ENCODE measurements at places on chromosomes 6 and 20.
A peak's percentile ranks its signal among the peaks of the same experiment; 100 is the strongest.

GRCh38 chr6:5422321-5422915 lies 161.1 kb downstream of the FARS2 start:
- DNase-seq, result no peak

GRCh38 chr6:19332806-19333460 lies 504.2 kb upstream of the ID4 start:
- peak; percentile 14 for DNase-seq

- no peak for DNase-seq
Measured at GRCh38 chr6:87803791-87804190, 101.8 kb upstream of the AKIRIN2 start.

- DNase-seq, result no peak
Measured at GRCh38 chr6:2510316-2510715, 240.4 kb downstream of the MYLK4 start.

DNA sequence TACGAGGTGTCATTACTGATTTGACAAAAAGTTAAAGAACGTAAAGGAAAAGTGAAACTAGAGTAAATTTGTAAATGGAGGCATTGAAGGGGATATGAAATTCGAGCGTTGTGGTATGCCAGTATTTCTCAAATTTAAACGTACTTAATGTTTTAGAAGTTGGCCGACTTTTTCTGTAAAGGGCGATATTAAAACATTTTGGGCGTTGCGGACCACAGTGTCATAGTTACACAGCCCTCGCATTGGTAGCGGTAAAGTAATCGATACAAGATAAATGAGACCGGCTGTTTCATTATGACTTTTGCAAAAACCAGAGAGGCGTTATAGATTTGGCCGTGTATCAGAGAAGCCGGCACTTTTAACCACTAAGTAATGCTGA lies 39.6 kb downstream of the OR2B2 start:
- DNase-seq, result no peak

DNA sequence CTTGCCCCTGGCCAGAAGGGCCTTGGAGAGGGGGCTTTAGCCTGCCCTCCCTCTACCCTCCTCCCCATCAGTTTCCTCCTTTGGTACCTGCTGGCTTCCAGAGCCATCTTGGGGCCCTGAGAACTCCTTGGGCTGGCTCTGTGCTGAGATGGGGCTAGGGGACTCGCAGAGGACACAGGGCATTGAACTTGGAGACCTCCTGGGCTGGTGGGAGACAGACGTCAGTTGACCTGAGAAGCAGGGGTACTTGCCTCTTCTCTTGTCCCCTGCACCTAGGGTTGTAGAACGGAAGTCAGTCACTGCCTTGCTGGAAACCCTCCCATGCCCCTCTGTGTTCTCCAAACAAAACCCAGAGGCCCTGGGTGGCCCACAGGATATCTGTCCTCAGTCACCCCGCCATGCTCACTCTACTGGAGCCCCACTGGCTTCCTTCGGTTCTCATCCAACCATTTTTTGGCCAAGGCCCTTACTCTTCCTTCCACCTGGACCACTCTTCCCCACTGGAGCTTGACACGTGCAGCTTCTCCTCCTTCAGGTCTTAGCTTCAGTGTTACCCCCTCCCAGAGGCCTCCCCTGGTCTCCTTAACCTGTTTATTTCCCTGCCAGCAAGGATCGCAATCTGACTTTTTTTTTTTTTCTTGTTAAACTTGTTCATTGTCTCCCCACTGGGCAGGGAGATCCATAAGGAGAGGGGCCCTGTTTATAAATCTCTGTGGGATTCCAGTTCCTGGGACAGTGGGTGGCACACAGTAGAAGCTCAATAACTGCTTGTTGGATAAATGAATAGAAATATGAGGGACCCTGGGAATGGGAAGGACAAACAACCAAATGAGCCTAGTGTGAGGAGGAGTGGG lies 971 bp downstream of the RBCK1 start:
- DNase-seq, result no peak

DNA sequence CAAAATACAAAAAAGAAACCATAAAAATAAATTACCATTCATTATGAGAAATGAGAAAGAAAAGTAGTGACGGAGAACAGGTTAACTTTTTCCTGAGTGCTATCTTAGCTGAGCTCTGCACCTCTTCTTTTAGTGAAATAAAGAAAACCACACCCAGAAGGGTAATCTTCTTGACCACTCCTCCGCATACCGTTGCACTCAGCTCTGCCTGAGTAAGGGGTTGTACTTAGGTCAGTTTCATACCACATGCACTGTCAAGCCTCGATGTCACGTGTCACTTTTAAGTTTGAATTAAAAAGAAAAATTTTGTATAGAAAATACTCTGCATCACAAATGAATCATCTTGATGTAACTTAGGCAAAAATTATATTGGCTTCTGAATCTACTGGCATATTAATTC lies 2.8 kb downstream of the EZR start:
- DNase-seq, result no peak

- DNase-seq, result no peak
Measured at GRCh38 chr6:168071620-168072019, 7.4 kb downstream of the FRMD1 start.

DNA sequence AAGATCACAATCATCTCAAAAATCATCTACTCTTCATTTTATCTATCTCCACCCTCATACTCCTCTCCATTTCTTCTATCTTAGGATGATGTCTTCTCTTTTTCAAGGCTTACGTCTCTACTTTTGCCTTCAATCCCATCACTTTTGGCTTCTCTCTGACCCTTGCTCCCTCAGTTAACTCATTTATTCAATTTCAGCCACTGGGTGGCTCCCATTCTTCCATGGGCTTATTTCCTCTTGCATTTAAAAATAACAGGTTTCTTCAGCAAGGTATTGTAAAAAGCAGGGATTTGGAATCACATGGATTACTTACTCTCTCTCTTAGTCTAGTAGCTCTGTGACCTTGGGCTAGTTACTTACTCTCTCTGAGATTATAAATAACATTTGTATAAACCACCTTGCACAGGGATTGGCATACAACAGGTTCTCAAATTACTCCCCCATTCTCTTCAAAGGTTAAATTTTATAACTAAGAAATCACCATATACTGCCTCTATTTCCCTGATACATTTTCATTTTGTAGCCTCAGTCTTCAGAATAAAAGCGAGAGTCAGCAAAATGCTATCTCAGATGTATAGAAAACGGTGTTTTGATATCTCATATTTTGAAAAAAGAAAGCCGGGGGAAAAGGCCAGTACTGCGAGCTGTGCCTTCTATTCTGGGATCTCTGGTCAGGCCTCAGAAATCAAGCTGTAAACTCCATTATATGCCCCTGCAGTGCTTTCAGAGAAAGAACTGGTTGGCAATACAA lies 5.5 kb downstream of the ZSCAN12 start:
- DNase-seq, result peak; percentile 13

DNA sequence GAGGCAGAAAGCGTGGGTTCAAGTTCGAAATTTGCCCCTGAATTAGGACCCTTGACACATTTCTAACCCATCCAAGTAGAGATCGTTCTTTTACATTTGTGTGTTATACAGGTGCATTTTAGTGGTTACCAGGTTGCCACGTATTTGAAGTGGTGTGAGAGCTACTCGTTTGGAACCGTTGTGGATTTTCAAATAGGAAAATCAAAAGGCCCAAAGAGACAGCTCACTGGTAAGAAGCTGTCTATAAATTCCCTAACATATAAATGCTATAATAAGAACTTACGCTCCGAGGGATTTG lies 1.6 kb upstream of the REV3L start:
- DNase-seq, result peak; percentile 48

DNA sequence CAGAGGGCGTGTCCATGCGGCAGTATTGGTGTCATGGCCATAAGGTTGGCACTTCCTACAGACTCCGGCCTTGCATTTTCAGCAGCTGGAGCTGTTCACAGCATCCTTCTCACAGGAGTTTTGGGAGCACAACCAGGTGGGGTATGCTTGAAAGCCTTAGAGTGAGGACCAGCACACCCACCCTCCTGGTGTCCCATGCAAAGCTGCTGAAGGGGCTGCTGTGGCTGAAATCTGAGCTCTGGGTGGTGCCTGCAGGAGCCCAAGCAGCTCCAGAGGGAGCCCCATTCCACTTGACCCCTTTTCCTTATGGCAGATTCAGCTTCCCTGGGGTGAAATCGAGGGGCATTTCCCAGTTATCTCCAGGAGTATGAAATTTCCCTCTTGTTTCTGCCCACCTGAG lies 74.0 kb upstream of the BHLHE23 start:
- DNase-seq, result no peak

- peak; percentile 62 for DNase-seq
Measured at GRCh38 chr20:53623454-53624211, 30.0 kb upstream of the ZNF217 start.

- no peak for DNase-seq
Measured at GRCh38 chr6:157322792-157323254, 496 bp downstream of the TMEM242 start.

DNA sequence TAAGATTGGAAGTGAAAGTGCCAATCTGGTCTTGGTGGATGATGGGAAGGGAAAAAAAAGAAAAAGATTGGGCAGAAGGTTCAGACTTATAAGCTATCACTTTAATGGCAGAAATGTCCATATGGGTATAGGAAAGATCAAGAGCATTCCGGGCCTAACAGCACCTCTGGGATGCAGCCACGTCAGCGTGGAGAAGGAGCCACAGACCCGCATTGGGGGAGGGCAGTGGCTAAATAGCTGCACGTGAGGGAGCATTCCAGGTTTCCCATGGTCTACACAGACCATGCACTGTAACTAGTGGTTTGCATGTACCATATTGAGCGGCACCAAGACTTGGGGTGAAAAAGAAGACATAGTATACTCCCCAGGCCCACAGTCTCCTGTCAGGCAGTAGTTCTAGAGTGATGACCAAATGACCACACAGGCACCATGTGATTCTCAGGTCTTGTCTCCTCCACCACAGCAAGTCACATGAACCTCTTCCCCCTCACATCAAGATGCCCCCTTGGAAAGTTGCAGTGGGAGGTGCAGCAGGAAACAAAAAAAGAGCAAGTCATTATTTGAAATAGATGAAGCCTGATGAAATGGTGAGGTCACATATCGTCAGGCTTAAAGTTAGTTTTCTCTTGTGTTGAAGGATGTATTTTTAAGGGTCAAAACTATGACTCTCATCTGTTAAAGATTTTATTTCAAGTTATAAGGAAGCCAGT lies 94.4 kb upstream of the TNFAIP3 start:
- no peak for DNase-seq

GRCh38 chr6:158996856-158997255 lies 3.1 kb downstream of the RSPH3 start:
- no peak for DNase-seq

DNA sequence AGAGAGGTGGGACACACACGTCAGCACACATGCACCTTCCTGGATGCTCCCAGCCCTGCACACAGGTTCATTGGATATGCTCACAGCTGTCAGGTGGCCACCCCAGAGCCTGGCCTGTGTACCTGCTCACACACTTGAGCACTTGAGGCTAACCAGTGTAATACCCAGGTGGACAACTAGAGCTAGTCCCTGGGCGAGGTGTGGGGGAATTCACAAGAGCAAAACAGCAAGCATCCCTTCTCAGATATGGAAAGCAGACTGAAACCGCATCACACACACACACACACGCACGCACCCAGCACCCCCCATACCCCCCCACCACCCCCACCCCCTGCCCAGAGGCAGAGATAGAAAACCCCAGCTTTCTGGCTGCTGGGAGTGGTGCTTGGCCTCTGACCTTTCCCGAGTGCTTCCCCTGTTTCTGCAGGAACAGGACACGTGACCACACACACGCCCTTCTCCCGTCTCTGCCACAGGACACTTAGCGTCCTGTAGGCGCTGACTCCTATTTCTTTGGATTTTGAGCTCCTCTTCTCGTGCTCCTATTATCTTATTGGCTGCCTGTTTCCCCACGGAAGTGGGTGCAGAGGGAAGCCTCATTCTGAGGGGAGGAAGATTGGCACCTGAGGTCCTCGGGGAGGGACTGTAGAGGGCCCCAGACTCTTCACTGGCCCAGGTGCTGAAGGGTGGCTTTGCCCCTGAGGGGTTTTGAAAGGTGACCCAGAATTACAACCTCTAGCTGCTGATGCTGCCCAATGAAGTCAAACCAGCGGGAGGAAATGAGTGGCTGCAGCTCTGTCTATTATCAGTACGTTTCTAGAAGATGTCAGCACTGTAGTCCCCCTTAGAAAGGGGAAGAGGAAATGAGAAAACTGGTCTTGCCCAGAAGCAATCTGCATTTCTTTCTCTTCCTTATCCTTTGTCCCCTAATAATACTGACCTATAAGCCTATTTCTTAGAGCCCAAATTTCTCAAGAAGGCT lies 65.8 kb downstream of the SYTL3 start:
- DNase-seq, result no peak

- no peak for DNase-seq
Measured at GRCh38 chr6:24546439-24546838, 51.7 kb downstream of the ALDH5A1 start.

DNA sequence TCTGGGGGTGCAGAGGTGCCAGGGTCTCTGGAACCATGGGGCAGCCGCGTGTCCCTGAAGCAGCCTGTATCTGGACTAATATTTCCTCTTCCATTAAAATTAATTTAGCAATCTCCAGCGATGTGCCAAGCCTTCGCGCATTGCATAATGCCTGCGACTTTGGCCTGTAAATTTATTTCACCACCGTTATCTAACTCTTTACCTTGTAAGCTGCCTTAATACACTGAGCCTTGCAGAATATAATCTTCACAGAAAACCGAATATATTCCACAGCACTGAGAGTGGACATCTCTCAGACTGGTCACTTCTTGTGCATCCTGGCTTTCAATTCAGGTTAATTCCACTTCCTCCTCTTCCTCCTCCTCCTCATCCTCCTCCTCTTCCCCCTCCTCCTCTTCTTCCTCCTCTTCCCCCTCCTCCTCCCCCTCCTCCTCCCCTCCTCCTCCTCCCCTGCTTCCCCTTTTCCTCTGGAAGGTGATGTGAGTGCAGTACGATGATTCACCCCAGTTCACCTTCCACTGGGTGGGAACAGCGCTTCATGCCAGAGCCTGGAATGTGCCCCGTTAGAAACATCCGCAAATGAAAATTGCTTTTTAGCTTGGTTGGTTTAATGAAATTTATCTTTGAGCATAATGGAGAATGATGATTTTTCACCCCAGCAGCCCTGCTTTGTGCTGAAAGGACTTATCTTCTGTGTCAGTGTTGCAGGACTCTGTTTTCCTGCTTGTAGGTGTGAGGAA lies 101.4 kb downstream of the CDH4 start:
- no peak for DNase-seq

DNA sequence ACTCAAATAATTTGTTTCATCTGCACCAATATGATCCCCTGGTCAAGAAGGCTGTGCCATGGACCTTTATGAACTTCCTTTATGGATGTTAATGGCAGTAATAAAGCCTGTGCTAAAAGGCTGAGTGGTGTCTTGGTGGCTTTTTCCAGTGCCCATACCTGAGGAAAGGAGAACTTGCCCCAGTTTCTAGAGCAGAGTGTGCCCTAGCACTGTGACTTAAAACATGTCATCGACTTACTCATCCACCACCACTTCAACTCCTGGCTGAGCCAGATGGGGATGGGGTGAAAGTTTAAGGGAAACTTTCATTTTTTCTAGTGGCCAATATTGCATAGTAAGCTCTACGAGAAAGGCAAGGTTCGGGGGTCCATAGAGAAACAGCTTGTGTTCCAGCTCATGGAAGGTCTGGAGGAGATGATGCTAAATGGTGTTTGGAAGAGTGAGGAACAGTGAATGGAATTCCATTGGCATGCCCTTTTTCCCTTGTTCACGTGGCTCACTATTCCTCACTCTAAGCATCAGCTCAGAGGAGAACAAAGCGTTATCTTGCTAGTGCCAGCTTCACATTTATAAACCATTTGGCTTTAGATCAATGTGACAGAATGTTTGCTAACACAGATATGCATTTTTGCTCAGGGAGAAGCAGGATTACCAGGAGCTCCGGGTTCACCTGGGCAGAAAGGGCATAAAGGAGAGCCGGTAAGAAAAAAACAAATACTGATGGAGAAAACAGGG lies 71.2 kb downstream of the COL19A1 start:
- DNase-seq, result no peak

All from kidney (tissue), 22 donors.